ENCODE measurements at places on chromosomes 16 and 17.

DNA sequence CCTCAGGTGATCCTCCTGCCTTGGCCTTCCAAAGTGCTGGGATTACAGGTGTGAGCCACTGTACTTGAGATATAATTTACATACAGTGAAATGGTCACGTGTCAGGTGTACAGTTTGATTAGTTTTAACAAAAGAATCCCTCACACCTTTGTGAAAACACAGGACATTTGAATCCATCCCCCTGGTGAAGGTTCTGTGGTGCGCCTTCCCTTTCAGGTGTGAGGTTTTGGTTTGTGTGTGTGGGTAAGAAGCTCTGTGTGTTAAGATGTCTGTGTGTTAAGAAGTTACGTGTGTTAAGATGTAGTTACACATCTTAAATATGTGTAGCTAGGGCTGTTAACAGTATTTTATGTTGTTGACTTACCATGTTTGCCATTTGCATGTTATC lies 4.4 kb downstream of the SEC14L1 start:
- DNase-seq = no peak

- DNase-seq = peak; percentile 17
Measured at GRCh38 chr16:74226338-74226954, 70.2 kb upstream of the PSMD7 start.

GRCh38 chr16:59635674-59636073 lies 901.6 kb upstream of the GOT2 start:
- no peak for DNase-seq

DNA sequence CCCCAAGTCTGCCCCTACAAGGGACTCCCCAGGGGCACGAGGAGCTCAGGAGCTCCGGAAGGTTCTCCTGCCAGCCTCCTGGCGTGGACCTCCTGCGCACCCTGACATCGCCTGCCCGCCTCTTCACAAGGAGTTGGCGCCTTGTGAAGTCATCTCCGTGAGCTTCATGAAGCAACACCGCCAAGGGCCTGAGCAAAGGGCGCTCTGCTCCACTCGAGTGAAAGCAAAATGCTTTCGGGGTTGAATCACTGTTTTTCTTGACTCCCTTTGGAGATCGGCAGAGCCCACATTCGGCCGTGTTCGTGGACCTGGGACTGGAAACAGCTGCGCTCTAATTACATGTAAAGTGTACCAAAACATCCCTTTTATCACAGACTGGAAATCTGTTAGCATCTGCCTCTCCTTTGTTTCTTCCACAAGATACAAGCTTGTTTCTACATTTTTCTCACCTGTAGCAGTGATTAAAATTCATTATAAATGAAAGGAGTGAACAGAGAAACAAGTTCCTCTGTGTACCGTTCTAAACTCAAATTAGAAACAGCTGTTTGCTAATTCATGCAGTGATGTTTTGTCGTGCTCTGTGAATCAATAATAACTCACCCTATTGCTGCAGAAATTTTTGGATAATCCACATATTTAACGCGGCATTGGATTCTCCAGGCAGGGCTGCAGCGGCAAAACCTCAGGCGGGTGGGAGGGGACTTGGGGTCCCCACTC lies 203.3 kb downstream of the ZNF423 start:
- DNase-seq = no peak

DNA sequence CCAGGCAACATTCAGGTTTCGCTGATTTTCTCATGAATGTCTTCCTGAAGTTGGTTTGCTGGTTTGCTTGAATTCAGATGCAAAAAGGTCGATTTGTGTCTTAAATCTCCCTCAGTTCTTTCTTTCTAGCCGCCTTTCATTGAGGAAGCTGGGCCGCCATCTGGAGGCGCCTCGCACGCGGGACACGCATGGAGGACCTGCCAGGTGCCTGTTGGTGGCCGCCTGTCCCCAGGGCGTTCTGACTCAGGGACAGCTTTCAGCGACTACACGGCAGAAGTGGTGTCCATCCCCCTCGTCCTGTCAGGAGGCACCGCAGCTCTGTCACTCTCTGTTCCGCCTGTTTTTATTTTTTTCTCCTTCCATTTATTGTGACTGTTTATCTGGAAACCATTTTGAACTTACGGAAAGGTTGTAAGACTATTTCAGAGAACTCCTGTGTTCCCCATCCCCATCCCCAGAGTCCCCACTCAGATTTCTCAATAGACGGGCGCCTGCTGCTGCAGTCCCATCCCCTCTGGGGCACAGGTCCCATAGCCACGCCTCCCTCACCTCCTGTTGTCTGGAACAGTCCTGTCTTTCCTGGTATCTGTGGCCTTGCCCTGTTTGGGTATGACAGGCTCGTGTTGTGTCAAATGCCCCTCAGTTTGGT lies 33.2 kb downstream of the COX4I1 start:
- DNase-seq = peak; percentile 48

GRCh38 chr16:84579936-84580335 lies 37.9 kb downstream of the COTL1 start:
- DNase-seq = no peak

- DNase-seq = no peak
Measured at GRCh38 chr16:81938326-81939163, 72.7 kb downstream of the SDR42E1 start.

- no peak for DNase-seq
Measured at GRCh38 chr17:40576113-40576740, 11.0 kb upstream of the CCR7 start.

- DNase-seq = peak; percentile 69
Measured at GRCh38 chr17:39782980-39783379, 45.2 kb downstream of the GRB7 start.

- DNase-seq = no peak
Measured at GRCh38 chr16:14203166-14203565, 132.0 kb downstream of the MRTFB start.

DNA sequence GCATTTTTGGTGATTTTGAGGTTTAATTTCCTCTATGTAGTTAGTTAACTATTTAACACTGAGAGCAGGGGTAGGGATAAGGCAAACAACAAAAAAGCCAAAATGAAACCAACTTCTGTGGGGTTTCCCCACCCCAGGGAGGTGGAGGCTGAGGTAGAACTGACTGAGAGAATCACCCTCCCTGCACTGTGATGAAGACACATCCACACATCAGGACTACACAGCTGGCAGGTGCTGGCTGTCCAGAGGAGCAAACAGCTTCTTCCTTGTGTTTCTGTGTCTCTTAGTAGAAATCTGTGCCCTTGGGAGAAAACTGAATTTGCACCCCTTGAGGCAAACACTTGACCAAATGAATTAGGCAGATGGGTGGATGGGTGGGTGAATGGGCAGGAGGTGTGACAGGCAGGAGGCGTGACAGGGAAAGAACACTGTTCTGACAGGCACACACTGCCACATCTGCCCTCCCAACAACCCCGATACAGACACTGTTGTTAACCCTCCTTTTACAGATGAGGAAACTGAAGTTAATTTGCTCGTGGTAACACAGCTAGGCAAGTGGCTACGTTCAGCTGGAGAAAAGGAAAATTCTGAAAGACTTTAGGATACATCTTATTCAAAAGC lies 62.9 kb upstream of the AMZ2 start:
- no peak for DNase-seq

- peak; percentile 59 for DNase-seq
Measured at GRCh38 chr17:36726199-36726598, 124.8 kb downstream of the MRM1 start.

GRCh38 chr16:81710596-81710995 lies 68.5 kb upstream of the PLCG2 start:
- peak; percentile 54 for DNase-seq

DNA sequence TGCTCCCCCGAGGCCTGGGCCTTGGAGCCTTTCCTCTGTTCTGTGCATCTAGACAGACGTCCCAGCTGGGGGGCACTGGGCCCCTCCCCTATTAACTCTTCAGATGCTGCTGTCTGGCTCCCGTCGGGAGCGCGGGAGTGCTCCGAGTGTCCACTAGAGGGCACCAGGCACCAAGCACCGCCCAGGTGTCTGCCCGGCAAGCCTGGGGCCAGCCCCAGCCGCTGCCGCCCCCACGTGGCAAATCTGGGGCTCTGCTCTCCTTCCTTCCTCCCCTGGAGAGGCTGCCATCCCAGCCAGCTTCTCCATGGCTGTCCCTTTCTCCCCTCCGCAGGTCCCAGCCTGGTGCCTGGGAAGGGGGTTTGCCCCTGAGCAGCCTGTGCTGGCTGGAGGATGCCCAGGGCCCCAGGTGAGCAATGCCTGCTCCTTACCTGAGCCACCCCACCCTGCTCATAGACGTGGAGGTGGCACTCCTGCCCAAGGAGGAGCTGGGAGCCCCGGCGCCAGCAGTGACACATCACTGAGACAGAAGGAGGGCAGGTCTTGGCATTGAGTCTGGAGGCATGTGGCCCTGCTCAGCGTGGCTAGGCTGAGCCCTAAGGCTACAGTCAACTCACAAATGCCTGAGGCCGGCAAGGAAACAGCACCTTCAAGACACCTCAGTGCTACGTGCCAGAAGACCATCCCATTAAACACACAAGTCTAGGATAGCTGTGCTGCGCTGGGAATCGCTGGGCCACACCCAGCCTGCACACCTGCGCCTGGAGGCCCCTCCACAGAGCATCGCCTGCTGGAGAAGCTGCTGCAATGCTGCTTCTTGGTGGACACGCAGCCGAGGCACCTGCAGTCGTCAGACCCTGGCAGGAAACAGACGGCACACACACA lies 19.7 kb downstream of the TMEM235 start:
- DNase-seq = peak; percentile 85

DNA sequence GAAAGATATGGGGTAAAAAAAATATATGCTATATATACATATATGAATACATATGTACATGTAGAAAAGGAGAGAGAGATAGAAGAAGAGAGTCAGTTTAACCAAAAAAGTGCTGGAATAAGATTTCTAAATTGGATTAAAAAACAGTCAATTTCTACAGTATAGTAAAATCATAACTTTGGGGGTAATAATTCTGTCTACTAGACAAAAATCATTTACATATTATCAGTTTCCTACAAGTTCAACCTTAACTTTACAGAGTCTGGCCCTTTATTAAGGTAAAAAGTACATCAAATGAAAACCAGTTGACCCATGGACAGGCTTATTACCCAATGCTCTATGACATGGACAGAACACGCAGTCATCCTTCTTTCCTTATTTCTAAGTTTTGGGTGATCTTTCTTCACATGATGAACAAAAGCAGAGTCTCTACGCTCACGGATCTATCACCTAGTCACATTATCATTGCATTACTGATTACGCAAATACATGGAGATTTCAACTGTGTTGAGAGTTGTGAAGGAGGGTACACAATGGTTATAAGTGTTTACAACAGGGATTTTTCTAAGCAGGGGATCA lies 63.9 kb upstream of the SMIM36 start:
- no peak for DNase-seq

DNA sequence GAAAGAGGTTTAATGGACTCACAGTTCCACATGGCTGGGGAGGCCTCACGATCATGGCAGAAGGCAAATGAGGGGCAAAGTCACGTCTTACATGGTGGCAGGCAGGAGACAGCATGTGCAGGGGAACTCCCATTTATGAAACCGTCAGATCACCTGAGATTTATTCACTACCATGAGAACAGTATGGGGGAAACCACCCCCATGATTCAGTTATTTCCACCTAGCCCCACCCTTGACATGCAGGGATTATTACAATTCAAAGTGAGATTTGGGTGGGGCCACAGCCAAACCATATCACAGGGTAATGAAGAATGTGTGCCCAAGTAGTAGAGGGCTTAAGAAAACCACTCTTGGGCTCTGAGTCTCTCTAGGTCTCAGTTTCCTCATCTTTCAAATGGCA lies 85.1 kb downstream of the PRKCB start:
- DNase-seq = no peak

GRCh38 chr16:62974424-62974823 lies 938.2 kb upstream of the CDH8 start:
- no peak for DNase-seq

DNA sequence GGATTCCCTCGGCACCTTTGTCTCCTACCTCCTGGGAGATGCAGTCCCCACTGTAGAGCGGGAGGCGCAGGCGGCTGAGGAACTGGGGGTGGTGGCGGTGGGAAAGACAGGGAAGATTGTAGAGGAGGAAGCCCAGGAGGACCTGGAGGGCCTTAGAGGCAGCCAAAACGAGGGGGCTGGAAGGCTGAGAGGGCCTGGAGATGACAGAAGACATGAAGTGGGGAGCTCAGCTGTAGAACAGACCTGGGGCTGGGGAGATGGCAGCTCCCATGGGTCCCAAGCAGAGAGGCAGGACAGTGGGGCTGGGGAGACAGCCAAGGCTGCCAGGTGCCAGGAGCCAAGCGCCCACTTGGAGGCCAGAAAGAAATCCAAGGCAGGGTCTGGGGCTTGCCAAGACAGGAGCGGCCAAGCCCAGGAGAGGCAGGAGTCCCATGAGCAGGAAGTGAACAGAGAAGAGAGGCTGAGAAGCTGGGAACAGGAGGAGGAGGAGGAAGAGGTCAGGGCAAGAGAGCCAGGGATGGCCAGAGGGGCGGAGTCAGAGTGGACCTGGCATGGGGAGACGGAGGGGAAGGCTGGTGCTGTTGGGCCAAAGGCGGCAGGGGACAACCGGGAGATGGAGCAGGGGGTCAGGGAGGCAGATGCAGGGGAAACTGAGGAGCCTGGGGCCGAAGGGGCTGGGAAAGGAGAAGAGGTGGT lies 803 bp downstream of the APOBR start:
- DNase-seq = peak; percentile 32

DNA sequence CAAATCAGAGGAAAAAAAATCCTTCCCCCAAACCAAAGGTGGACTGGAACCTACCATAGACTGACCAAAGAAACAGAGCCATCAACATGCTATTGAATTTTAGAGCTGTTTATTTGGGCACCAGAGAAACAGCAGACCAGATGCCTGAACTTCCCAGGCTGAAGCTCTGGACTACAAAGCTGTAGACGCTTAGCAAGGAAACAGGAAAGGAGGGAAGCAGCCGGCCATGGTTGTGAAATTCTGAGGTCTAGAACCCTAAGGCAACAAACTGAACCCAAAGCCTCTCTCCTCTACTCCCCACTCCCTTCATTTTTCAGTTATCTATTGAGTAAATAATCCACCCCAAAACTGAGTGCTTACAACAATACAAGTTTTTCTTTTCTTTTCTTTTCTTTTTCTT lies 45.4 kb upstream of the MEIOC start:
- DNase-seq = peak; percentile 73

DNA sequence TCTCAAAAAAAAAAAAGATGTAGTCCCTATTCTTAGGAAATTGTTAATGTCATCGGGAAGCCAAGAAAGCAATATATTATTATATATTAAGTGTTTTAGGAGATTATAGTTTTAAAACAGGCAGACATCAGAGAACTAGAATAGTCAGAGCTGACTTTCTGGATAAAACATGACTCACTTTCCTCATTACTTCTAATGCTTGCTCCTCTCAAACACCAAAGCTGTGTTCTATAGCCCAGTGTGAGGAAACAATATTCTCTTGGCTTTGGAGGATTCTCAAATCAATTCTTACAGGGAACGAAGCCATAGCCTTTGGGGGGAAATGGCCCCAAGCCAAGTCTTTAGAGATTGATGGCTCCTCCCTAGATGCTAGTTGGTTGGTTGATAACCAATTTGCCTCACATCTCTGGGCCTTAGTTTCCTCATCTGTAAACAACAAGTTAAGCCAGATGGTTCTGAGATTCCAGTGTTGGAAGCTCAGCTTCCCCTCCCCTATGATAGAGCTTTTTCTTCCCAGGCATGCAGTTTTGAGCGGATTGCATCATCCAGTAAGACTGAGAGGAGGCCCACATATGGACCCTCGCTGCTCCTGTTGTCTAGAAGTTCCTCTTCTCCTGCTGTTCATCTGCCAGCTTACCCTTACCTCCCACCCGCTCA lies 12.4 kb downstream of the NMT1 start:
- DNase-seq = peak; percentile 79

GRCh38 chr16:49419006-49419405 lies 45.4 kb downstream of the C16orf78 start:
- DNase-seq = no peak

- DNase-seq = no peak
Measured at GRCh38 chr17:4849011-4849536, 15.9 kb downstream of the MINK1 start.
